ENCODE measurements at places on chromosomes 7 and 10.

GRCh38 chr10:31147210-31147608 lies 115.5 kb upstream of the ZNF438 start:
- DNase-seq, result no peak

DNA sequence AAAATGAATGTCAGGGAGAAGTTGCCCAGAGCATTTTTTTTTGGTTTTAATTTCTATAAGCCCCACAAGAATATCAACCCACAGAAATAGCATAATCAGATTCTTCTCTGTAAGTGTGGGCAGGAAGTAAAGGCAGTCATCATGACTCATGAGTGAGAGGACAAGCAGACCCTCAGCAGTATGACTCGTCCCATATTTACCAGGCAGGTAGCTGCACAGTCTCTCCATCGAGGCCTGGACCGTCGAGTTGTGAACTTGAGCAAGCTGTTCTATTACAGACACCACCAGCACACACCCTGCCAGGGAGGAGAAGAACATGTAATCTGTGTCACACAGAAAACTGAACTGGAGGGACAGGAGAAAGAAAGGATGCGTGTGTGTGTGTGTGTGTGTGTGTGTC lies 37.8 kb downstream of the AOAH start:
- no peak for DNase-seq

- no peak for DNase-seq
These were observed 82.6 kb downstream of the UPF2 start for GRCh38 chr10:11959966-11960365.

DNA sequence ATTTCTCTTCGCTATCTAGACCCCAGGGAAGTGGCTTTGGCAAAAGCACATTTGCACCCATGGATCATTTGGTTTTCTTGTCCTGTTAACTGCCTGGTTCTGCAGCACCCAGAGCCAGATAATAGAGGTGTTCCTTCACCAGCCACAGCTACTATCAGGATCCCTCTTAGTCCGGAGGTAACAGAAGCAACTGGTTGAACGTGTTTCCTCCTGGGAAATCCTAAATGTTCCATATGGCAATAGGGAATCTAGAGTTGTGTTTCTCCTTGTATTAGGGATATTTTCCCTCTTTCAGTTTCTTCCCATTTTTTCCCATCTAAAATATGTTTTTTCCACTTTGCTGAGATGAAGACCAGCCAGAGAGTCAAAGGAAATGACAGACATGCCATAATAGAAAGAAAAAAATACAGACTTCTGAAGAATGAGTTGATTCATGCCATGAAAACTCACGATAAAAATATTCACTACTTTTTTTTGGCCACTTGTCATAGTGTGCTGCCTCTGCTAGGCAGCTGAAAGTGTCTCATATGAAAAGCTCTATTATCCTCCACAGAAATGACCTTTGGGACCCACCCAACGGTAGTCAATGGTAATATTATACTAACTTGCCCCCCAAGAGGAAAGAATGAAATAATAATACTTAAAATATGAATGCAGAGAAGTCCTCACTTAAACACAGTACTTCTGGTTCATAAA lies 472.8 kb downstream of the KCNMA1 start:
- DNase-seq, result no peak

GRCh38 chr7:80264769-80265495 lies 130.3 kb downstream of the GNAI1 start:
- DNase-seq, result no peak

DNA sequence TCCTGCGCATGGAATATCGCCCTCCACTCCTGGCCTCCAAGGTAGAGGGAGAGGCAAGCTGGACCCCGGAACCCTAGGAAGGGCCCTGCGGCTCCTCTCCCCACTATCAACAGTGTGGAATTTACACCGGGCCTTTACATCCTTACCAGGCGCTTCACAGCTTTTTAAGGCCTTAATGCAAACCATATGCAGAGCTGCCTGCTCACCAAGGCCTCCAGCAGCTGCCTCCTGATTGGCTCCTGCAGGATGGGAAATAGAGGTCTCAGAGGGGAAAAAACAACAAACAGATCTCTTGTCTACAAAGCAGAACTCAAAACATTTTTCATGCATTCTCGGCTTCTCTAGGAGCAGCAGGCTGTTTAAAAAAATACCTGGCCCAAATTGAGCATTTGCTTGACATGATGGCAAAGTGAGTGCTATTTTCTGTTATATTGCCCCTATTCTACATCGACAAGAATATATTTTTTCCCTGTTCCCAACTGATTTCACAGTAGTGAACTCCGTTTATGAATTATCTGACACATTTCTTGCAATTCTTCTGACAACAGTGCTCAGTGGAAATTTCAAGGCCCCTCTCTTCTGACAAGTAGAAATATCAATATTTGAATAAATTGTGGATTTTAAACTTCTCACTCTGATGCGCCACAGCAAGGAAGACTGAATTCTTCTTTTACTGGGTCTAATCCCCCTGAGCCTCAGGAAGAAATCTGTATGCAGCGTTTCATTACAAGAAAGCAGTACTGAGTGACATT lies 51.7 kb downstream of the EBF3 start:
- no peak for DNase-seq

DNA sequence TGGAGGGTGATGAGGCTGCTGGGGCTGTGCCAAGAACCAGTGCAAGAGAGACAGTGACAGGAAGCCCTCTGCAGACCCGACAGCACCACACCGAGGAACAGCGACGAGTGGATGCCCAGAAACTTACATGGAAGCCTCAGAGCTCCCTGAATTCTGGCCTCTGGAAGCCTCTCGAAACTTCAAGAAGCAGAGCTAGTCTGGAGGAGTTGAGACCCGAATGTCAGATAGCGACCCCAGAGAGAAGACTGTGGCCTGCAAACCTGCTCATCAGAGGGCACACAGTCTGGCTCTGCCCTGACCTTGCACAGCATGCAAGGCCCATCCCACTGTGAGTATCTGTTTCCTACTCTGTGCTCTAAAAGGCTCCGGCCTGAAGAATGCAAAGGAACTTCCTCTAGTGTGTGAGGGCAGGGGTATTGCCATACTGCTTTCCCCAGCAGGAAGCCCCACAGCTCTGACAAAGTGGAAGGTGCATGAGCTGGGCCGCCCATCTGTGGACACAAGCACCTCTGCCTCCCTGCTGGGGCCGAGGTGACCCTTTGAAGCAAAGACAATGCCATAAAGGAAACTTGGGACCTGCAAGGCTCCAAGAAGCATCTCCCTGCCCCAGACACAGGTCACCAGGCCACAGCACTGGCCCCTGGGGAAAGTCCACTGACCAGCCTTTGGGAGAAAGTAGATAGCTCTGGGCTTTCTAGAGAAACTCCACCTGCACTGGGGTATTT lies 10.5 kb upstream of the C10orf71 start:
- DNase-seq, result no peak

DNA sequence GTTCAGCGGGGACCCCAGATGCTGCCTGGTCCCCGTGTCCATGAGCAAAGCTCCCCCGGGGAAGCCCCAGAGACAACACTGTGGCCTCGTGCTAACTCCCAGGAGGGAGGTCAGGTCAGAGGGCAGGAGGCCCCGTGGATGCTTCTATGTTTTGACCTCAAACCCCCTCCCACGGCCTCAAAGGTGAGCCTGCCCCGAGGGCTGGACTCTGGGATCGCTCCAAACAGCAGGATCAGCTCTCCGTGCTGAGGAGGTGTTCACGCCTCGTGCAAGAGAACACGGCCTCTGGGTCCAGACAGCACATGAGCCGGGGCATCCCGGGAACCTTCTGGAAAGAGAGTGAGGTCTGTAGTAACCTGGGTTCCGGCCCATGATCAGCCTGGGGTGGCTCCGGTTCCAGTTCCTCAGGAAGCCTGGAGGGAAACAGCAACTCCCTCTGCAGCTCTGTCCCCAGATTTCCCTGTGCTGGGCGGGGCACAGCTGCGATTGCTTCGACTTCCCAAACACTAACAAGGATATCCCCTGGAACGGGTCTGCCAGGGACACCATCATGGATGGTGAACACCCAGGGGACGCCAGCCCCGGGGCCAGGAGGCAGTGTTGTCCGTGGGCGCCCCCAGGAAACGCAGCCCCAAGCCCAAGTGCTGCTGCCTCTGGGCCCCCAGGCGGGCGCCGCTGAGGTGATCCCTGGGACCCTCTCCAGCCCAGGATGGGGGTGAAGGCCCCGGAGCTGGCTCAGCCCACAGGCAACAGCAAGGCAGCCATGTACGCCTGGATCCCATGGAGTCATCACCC lies 18.0 kb upstream of the INPP5A start:
- no peak for DNase-seq

GRCh38 chr10:86108696-86109095 lies 257.9 kb downstream of the GRID1 start:
- DNase-seq, result no peak

DNA sequence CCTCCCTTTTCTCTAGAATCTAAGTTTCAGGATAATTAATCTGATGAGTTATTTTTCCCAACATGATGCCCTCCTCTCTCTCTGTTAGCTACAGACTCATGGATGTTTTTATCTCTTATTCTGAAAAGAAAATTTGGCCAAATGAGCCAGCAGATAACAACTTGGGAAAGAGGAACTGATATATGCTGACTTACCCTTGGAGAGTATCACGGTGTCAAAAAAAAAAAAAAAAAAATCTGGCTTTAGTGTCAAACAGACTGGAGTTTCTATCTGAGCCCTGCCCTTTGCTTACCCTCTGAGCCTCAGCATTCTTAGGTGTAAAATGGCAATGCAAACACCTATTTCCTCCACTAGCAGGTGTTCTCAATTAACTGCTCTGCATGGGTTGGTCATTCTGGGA lies 190.4 kb downstream of the AHR start:
- DNase-seq, result no peak

GRCh38 chr7:81611040-81611439 lies 158.8 kb downstream of the HGF start:
- DNase-seq, result no peak

DNA sequence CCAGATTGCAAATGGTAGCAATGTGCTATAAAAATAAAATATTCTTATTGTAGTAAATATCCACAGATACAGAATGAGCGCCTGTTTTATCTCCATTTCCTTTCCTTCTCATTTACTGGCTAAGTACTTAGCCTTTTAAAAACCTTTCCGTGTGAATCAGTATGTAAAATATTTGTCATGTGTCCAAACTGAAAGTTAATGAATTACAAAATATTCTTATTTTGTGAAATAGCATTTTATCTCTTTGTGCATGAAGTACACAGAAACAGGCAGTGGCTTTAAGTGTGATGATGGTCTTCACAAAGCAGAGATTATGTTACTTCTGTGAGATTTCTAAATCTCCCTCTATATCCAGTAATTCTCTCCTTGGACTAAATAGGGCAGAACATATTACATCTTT lies 56.7 kb upstream of the KIAA1217 start:
- DNase-seq, result no peak

GRCh38 chr7:92133133-92133736 lies 1.0 kb downstream of the CYP51A1 start:
- DNase-seq, result no peak

GRCh38 chr10:105650306-105650705 lies 1009.2 kb downstream of the SORCS3 start:
- no peak for DNase-seq

DNA sequence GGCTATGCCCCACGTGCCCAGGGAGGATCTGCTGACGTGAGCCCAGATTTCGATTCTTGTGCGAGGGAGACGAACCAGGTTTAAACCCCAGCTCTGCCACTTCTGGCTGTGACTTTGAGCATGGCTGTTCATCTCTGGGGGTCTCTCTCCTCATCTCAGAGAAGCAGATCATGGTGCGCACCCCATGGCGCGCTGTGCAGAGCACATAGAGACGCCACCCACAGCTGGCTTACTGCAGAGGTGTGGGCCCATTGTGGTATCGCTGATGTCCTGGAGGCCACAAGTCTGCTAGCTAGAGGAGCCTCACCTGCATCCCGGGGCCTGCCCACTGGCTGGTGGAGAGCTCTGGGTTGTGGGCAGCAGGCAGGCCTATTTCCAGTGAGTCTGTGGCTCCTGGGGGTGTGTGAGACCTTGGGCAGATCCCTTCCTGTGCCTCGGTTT lies 140.5 kb downstream of the LHPP start:
- DNase-seq, result no peak

- no peak for DNase-seq
These were observed 148.8 kb upstream of the ZMIZ1 start for GRCh38 chr10:78920011-78920410.

DNA sequence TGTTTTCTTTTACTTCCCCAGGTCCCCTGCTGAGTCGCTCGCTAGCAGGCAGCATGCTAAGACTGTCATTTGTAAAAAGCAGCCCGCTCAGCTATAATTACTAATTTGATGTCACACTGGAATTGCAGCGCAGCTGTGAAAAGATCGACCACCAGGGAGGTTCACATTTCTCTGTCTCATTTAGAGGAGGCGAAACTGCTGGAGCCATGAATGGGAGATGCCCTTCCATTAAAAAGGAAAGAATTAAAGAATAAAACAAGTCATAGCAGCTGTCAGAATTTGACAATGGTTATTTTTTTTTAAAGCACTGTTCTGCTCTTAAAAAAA lies 153.5 kb downstream of the PIP4K2A start:
- DNase-seq, result no peak

- DNase-seq, result no peak
These were observed 6.6 kb downstream of the LAT2 start for GRCh38 chr7:74216361-74216761.

DNA sequence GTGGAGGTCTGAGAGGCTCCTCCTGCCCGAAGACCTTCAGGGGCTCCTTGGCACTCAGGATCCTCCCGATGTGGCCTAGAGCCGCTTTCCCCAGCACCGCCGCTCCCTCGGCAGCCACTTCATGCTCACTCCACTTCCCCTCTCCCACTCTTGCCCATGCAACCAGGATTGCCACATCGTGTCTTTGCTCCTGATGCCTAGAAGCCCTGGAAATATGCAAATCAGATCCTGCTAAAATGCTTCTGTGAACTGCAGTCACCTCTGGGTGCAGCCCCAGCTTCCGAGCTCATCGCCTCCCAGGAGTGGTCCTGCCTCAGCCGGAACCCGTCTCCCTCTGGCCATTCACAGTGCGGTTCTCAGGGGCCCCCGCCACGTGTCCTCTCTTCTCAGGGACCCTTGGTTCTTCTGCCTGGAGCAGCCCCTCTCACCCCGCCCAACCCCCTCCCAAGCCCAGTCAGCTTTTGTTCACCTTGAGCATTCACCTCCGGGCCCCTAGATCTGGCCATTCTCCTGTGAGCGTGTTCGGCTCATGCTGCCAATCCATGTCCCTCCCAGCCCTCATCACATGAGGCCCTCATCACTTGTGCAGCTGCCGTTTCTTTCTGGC lies 175.5 kb downstream of the ADARB2 start:
- no peak for DNase-seq

GRCh38 chr7:11193131-11193867 lies 219.6 kb downstream of the PHF14 start:
- no peak for DNase-seq

DNA sequence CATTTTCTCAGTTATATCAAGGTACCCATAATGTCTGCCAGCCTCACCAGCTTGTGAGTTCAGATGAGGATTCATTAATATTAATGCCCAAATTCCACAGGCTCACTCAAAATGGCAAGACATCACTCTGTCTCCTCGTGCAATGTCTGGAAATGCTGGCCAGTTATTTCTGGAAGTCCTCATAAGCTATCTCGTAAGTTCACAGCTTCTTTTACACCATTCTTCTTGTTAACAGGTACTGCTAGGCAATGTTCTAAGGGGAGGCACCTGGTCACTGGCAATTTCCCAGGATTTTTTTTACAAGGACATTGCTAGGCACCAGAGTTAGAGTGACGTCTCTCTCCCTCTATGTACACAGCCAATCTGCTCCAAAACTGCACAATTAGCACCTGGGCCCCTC lies 80.2 kb upstream of the SEMA3C start:
- no peak for DNase-seq
